ENCODE measurements at places on chromosomes 3 and 15.

DNA sequence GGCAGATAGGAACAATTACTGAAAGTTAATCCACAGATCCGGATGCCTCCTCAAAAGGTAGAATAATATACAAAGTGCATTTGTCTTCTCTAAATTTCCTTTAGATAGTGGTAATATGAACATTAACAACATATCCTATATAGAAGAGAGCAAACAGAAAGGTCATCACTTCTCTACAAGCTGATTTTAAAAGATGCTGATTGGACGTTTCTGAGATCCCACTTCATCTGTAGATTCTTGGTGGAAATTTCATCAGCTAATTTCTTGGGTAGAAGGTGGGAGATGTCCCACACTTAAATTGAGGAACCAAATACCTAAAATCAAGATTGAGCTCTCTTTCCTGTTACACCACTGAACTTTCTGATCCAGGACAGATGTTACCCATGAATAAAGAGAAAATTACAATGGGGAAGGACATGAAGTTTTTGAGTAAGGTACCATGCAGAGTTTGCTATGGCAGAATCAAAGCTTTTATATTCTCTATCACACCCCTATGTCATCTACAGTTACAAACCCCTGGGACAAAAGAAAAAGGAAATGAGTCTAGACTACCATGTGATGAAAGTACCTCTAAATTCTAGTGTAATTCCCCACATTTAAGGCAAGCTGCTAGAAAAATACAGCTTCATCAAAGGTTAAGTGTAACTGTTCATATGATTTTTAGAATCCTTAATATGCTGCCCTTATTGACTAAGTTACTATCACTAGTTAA is 189.2 kb upstream of the SETMAR start:
- no peak for DNase-seq

- peak; percentile 64 for DNase-seq
Measured at GRCh38 chr15:48887144-48887543, 9.2 kb downstream of the EID1 start.

- DNase-seq, result no peak
Measured at GRCh38 chr15:85335193-85335942, 45.0 kb upstream of the AKAP13 start.

DNA sequence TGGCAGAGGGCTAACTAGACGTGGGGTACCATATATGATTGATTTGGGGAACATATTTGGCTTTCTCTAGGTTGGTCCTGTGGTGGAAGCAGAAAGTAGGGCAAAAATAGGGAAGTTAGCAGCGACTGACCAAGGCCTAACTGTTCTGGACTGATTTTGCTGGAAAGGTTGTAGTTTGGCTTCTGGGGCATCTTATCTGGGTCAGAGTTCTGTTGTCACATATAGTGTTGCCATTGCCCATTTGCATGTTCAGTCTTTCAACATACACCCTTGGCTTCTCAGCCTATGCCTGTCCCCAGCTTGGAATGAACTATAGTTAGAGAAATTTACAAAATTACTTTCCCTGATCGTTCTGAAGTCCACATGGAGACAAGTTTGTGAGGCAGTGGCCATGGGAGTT is 426.5 kb downstream of the TBC1D5 start:
- DNase-seq, result no peak

- DNase-seq, result no peak
Measured at GRCh38 chr3:139686206-139686605, 8.4 kb upstream of the NMNAT3 start.

- no peak for DNase-seq
Measured at GRCh38 chr3:61701011-61701410, 139.6 kb downstream of the PTPRG start.

DNA sequence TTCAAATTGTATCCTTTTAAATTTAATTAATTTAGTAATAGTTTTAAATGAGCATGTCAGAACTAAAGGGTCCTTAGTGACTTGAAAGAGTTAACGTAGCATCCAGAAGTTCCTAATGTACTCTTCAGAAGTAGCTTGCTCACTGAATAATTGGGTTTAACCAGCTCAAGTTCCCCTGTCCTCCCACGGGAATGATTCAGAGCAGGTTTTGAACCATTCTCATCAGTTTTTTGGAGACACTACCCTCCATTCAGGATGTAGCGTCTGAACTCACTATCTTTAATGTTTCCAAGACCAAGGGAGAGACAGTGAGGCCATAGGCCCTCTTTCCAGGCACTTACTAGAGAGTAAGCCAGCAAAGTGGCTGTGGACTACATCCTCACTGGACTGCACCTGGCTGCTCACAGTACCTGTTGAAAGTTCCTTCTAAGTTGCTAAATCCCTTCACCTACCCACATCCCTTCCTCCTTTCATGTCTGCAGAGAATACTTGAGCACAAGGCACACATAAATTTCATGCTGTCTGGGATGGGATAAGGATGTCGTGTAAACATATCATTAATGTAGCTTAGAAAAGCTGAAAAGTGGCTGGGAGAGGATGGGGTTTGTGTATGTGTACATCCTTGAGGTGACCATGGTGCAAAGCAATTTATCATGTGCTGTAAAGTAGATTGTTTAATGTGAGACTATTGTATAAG is 146.3 kb downstream of the PLCL2 start:
- DNase-seq, result no peak

GRCh38 chr3:39971559-39972031 is 162.2 kb downstream of the MYRIP start:
- no peak for DNase-seq

DNA sequence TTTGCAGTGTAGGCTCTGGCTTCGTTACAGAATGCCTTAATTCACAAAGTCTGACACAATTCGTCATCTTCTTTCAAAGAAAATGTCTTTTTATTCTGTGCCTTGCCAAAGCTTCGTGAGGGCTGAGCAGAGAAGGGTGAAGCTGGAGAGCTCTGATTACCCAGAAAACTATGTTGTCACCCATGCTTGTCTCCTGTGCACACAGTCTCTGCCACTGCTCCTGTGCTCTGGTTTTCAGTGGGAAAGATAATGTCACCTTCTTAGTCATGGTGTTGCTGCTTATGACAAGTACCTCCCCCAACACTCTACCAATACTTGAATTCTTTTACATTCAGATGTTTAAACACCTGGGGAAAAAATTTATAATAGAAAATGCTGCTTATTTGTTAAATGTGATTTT is 509.2 kb upstream of the GRM7 start:
- peak; percentile 5 for DNase-seq
